ENCODE measurements at places on chromosomes 2 and 18.

DNA sequence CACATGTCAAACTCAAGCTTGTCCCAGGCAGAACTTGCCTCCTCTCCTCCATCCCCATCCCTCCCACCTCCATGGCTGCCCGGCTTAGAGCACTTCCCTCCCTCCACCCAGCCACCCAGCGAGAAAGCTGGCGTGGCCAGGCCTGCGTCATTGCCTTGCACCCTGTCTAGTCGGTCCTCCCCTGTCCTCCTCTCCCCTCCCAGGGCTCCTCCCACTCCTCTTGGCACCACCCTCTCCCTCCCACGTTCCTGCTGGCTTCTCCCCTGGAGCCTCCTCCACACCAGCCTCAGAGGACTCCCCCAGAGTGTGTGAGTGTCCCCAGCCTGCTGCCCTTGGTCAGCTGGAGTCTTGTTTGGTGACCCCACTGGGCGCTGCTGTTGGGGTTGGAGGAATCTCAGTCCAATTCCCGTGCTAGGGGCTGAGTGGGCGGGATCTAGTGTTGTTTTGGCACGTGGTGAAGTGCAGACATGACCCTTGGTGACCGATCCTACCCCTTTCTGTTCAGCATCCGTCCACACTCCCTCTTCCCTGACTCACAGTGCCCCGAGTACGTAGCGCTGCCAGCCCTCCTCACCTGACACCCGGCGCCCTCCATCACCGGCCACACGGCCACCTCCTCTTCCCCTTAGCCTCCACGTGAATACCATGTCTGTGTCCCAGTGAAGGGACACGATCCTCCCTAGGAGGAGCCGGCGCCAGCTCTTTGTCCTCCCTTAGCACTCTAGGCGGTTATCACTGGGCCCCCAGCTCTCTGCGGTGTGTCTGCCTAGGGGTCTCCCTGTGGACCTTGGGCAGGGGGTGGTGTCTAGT lies 41.4 kb downstream of the ATP6V1C2 start:
- no peak for DNase-seq

DNA sequence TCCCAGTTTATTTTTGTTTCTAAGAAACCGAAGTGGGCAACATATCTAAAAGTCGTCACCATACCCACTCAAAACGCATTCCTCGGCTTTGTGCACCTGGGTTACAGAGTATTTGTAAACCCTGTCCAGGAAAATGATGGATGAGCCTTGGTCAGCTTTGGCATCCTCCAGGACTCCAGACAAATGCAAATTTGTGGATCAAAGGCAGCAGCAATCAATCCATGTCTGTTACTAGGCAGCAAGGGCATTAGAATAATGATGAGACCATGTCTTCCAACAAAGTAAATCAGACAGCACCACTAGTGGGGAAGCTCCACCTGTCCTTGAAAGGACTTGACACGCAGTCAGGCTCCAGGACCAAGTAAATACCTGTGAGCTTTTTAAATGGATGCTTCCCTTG lies 672.6 kb upstream of the GYPC start:
- no peak for DNase-seq

DNA sequence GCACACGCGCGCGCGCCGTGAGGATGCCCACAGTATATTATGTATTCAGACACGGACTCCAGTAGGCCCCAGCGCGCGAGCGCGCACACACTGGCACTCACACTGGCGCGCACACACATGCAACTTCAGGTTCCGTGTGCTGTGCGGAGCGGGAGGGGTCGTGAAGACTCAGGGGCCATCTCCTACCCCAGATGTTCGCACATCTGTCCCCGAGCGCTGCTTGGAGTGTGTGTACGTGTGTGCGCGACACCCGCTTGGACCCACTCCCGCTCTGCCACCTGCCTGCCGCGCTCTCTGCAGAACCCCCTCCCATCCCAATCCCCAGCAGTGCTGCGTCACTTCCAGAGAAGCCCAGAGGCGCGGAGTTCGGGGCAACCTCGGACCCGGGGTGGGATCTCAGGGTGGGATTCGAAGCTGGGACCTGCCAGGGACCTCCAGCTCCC lies 2.6 kb downstream of the NRP2 start:
- no peak for DNase-seq

GRCh38 chr2:71700658-71701397 lies 247.5 kb downstream of the DYSF start:
- no peak for DNase-seq

- no peak for DNase-seq
Measured at GRCh38 chr2:188443207-188443606, 151.5 kb downstream of the GULP1 start.

GRCh38 chr2:120682654-120683053 lies 53.0 kb upstream of the GLI2 start:
- no peak for DNase-seq

DNA sequence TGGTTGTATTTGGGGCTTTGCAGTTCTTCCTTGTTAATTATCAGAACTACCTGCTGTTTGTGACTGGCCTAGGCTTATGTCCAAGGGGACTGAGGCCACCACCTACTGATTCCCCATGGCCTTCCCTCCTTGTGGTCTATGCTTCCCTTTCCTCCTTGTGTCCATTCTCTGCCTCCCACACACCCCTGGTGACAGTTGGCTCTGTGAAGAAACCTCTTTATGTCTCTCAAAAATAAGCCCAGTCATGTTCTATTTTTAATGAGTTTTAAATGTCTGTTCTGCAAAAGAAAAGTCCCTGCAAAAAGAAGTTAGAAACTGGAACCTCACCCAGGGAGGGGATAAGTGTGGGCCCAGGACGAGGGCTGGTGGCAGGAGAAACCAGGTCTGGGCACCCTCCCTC lies 105.0 kb downstream of the SMC6 start:
- DNase-seq, result no peak

- no peak for DNase-seq
Measured at GRCh38 chr2:172088245-172089004, 3.1 kb downstream of the DLX1 start.

DNA sequence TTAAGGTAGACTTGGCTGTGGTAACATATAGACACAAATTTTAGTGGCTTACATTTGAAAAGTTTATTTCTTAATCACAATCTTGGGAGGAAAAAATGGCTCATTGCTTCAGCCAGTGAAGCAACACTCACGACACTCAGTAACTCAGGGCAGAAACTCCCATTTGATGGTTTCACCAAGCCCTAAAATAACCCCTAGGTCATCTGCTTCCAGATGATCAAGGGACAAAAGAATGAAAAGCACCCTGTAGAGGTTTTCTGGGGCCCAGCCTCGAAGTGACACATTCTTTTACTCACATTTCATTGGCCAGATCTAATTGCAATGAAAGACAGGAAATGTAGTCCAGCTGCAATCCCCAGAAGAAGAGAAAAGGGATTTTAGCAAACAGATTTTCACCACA lies 275.9 kb downstream of the TMX3 start:
- no peak for DNase-seq

DNA sequence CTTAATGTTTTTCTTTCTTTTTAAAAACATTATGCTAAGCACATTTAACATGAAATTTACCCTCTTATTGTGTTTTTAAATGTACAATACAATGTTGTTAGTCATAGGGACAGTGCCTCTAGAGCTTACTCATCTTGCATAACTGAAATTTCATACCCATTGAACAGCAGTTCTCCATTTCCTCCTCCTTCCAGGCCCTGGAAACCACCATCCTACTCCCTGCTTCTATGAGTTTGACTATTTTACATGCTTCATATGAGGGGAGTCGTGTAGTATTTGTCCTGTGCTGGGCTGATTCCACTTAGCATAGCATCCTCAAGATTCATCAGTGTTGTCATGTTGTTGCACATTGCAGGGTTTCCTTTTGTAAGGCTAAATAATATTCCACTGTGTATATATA lies 92.6 kb downstream of the SPATS2L start:
- no peak for DNase-seq

- no peak for DNase-seq
Measured at GRCh38 chr18:68267583-68267982, 447.3 kb downstream of the TMX3 start.

GRCh38 chr2:60482222-60482621 lies 71.2 kb downstream of the BCL11A start:
- no peak for DNase-seq

DNA sequence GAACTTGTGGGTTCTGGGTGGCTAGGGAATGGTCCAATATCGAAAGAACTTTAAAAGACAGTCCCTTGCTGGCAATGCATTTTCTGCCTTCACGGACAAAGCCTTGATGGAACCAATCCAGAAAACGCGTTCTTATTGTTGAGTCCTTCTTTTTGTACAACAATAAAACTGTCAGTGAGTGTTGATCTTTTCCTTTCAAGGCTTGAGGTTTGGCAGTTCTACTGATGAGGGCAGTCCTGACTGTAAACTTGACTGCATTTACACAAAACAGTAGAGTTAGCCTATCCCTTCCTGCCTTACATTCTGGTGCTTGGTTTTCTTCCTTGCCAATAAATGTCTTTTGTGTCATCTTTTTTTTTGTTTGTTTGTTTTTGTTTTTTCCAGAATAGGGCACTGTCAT lies 2.5 kb upstream of the UGT1A7 start:
- DNase-seq, result no peak

DNA sequence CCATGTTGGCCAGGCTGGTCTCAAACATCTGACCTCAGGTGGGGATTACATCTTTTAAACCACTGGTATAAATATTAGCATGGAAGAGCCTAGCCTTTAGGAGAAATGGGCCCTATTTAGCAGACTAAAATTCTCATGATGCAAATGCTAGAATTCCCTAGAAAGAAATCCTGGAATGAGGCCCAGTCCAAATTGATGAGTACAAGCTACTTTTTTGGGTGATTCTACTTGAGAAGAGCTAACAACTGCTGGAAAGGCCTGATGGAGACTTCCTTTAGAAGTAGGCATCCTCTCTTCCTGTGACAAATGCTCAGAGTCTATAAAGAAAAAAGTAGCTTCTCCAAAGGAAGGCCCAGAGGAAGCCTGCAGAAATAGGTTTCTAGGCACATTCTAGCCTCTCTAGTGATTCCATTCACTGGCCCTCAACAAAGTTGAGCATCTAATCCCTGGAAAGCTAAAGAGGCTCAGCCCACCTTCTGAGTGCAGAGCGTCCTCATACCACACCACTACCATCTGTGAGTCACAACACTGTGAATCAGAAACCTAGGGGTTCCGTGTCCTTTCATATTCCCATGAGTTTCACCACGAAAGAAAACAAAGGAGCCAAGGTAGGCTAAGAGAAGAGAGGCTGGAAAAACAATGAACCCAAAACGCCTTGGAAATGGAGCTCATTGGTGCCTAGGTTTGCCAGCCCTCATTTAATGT lies 183.1 kb downstream of the C1D start:
- no peak for DNase-seq

DNA sequence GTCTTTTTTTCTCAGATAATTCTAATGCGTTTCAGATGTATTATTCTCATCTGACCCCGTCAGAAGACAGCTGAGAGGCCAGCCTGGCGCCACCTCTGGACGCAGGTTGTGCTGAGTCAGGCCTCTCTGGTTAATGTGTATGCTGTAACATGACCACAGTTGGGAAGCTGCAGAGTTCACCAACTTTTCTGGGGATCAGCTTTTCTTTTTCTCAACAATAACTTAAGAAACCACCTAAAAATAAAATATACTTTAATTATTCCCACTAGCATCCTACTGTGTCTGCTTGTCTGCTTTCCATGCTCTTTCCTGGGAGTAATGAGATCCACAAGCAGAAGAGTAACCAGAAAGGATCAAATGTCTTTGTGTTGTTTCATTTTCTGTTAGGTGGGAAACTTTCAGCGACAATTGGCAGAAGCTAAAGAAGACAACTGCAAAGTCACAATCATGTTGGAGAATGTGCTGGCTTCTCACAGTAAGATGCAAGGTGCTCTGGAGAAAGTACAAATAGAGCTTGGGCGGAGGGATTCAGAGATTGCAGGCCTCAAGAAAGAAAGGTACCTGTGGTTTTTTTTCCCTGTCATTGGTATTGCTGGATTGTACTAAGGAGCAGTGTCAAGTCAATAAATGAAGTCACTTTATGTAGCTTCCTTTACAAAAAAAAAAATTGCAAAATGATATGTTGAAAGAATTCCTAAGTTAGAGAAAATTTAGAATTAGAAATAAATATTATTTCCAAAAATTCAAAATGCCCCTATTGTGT lies 79.8 kb downstream of the CCDC150 start:
- DNase-seq, result no peak

DNA sequence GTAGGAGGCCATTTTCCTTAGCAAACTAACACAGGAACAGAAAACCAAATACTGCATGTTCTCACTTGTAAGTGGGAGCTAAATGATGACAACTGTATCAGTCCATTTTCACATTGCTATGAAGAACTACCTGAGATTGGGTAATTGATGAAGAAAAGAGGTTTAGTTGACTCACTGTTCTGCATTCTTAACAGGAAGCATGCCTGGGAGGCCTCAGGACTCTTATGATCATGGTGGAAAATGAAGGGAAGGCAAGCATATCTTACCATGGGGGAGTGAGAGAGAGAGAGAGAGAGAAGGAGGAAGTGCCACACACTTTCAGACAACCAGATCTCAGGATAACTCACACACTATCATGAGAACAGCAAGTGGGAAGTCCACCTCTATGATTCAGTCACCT lies 105.3 kb downstream of the PARD3B start:
- no peak for DNase-seq

DNA sequence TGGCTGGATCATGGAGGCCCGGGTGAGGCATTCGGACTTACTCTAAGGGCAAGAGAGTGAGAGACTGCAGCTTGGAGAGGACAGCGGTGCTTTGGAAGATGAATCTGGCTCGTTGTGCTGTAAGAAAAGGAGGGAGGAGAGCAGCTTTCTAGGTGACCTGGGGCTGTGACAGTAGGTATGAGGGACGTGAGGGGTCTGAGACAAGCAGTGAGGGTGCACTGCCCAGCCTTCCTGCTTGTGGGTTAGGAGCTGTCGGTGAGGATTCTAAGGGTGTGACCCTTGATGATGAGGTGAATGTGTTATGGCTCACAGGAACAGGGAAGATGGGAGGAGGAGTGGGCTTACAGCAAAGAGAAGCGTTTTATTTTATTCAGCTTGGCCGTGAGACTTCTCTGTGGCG lies 27.1 kb upstream of the RHOB start:
- DNase-seq, result no peak
